T-helper 2 cell (primary cell): ENCODE measurements at places on chromosomes 11 and 22.

GRCh38 chr11:47106798-47107411 is 69.8 kb downstream of the ARFGAP2 start:
- DNase-seq: no peak

DNA sequence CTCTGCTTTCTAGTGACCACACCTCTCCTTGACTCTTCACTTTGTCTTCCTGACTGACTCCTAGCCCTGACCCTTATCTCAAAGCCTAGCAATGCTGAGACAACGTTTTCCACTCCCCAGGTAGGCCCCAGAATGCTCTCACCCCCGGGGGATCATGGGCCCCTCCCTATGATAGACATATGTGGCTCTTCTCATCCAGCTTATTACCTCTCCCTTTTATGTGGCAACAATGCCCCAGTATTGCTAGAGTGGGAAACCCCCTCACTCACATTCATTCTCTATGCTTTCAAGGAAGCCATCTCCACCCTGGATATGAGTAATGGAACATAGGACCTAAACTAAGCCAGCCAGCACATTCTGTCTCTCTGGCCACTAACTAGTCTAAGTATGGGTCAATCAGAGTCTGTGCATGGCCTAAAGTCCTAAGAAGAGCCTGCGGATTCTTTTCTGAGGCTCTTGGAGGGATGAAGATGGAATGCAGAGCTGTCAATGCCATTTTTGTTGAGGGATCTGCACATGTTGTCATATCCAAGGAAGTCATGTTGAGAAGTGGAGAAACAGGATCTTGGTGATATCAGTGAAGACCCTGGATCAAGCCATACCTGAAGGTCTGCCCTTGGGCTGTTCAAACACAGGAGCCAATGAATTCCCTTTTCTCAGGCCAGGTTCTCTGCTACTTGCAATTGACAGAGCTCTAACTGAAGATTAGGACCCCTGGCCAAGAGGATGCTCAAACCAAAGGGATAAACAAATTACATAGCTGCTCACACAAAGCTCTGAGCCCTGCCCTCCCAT is 79.8 kb upstream of the GRK3 start:
- no peak for DNase-seq

DNA sequence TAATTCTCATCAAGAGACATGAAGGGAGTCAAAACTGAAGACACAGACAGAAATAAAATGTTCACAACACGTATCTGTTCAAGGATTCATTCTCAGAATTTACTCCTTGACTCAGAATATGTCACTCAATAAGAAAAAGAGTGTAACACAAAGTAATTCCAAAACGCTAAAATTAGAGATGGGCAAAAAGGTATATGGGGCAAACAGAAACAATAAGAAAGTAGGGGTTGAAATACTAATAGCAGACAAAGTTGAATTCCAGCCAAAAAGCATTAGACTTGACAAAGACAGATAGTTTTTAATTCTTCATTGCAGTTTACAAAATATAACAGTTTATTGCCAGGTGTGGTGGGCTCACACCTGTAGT is 26.7 kb downstream of the GNB1L start:
- no peak for DNase-seq

GRCh38 chr11:34864424-34864823 is 51.8 kb downstream of the APIP start:
- no peak for DNase-seq

DNA sequence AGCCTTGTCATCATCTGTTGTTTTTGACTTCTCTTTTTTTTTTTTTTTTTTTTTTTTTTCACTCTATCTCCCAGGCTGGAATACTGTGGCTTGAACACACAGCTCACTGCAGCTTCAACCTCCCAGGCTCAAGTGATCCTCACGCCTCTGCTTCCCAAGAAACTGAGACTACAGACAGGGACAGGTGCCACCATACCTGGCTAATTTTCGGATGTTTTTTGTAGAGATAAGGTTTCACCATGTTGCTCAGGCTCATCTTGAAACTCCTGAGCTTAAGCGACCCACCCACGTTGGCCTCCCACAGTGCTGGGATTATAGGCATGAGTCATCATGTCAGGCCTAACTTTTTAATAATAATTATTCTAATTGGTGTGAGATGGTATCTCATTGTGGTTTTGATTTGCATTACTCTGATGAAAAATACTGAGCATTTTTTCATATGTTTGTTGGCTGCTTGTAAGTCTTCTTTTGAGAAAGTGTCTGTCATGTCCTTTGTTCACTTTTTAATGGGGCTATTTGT is 51.3 kb upstream of the OR9G4 start:
- no peak for DNase-seq

DNA sequence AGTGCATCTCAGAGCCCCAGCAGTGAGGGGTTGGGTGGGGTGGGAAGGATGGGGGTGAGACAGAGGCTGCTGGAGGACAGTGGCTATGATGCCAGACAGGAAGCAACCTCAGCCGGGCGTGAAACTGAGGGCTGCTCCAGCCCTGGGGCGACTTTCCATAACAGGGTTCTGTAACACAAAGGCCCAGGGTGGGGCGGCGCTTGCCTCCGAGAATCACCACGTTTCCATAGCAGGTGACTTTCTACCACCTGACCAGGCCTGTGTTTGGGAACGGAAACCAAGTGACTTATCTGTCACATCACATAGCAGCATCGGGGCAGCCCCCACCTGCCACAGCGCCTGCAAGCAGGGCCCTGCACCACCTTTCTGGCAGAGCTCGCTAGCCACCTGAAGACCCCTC is 85.8 kb downstream of the TRMU start:
- peak; percentile 29 for DNase-seq

DNA sequence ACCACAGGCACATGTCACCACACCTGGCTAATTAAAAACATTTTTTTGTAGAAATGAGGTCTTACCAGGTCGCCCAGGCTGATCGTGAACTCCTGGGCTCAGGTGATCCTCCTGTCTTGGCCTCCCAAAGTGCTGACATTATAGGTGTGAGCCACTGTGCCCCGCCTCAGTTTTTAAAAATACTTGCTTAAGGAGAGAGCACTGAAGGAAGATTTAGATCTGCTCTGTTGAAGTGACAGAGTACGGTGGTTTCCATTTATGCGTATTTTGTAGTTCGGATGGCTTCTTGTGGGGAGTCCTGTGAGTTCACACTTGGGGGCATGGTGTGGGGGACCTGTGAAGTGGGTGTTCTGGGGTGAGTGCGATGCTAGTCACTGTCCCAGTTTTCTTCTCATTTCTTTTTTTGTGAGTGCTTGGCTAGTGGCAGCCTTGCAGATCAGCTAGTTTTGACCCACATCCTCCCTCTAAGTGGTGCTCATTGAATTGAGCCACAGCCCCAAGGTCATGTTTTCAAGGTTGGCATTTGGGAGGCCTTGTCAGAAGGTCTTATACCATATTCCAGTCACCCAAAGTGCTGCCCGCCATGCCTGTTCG is 31.5 kb downstream of the PTPRJ start:
- no peak for DNase-seq
